ENCODE measurements at places on chromosomes 11 and 22.

GRCh38 chr22:50470491-50470890 lies 4.3 kb downstream of the SBF1 start:
- no peak for DNase-seq

- no peak for DNase-seq
These were observed 63.0 kb downstream of the P4HA3 start for GRCh38 chr11:74248469-74248868.

- no peak for DNase-seq
These were observed 223.6 kb downstream of the SWAP70 start for GRCh38 chr11:9887472-9887871.

DNA sequence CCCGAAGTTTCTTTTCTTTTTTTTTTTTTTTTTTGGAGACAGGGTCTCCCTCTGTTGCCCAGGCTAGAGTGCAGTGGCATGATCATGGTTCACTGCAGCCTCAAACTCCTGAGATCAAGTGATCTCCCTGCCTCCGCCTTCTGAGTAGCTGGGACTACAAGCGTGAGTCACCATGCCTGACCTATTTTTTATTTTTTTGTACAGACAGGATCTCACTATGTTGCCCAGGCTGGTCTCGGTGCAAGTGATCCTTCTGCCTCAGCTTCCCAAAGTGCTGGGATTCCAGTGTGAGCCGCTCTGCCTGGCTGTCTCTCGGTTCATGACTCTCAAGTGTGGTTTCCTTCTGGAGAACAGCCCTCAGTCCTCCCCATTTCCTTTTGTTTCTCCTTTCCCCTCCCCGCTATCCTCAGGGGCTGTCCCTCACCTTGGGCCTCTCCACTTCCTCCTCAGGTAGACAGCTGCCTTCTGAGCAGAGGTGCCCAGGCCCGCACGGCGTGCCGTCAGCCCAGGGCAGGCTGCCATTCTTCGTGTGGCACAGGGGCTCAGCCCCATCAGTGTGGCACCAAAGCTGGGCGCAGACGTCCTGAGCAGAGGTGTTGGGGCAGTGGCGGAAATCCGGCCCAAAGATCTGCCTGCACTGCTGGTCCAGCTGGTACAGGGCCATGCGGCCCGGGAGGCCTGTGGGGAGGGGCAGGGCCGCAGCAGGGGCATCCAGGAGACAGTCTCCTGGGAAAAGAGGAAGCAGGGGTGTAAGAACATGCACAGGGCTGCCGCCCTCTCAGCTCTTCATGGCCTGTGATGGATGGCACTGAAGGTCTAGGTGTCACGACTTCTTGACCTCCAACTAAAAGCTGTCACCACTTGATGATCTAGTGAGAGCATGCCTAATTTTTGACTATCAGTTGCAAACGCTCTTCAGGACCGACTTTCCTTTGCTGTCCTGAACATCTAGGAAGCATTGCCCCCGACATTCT lies 14.0 kb downstream of the ADAMTS8 start:
- DNase-seq: no peak

- no peak for DNase-seq
These were observed 2.9 kb downstream of the YDJC start for GRCh38 chr22:21626735-21627469.

GRCh38 chr22:50621948-50622722 lies 5.8 kb downstream of the ARSA start:
- DNase-seq: peak; percentile 70

DNA sequence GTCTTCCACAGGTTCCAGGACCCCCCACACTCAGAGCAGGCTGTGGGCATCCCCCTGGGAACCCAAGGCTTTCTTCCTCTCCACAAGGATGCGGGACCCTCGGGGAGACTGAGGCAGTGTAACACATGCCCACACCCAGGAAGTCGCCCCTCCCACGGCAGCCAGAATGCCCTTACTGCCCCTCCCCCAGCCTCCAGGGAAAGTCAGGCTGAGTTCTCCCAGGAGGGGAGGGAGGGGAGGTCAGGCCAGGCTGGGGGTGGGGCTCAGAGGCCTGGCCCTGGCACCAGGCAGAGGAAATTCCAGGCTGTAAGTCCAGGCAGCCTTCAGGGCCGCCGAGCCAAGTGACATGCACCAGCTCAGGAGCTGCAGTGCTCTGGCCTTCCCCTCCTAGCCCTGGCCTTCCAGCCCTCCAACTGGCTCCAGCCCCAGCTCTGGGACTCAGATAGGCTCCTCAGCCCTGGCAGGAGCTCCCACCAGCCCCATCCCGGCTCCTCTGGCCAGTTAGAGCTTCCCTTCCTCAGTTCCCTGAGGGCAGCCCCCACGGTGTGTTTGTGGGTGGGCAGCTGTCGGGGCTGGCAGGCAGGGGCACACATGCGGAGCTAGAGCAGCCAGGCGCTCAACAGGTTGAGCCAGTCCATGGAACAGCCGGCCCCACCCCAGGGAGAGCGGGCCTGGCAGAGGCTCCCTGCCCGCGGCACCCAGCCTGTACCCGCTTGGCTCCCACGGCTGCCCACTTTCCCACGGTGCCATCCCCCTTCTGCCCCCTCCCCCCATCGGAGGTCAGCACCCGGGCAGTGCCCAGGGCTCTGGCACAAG lies 3.6 kb downstream of the BCL9L start:
- no peak for DNase-seq

DNA sequence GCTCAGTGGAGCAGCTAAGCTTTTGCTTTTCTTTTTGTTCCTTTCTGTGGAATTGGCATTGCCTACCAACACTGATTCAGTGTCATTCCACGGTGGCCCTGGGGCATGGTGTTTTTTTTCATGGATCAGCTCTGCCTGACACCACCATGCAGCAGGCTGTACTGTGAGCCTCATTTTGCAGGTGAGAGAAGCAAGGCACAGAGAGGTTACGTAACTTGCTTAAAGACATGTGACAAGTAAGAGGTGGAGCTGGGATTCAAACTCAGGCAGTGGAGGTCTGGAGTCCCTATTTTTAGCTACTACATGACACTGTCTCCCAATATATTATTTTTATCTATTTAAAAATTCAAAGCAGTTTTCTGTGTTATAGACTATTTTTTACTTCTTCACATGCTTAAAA lies 44.4 kb downstream of the APOL3 start:
- DNase-seq: no peak

GRCh38 chr22:49774499-49775151 lies 53.0 kb downstream of the BRD1 start:
- DNase-seq: no peak

All from OCI-M1 (cell line).